ENCODE measurements at places on chromosomes 4 and X.

- no peak for DNase-seq
These were observed 69.8 kb downstream of the GPR101 start for GRCh38 chrX:136963973-136964372.

DNA sequence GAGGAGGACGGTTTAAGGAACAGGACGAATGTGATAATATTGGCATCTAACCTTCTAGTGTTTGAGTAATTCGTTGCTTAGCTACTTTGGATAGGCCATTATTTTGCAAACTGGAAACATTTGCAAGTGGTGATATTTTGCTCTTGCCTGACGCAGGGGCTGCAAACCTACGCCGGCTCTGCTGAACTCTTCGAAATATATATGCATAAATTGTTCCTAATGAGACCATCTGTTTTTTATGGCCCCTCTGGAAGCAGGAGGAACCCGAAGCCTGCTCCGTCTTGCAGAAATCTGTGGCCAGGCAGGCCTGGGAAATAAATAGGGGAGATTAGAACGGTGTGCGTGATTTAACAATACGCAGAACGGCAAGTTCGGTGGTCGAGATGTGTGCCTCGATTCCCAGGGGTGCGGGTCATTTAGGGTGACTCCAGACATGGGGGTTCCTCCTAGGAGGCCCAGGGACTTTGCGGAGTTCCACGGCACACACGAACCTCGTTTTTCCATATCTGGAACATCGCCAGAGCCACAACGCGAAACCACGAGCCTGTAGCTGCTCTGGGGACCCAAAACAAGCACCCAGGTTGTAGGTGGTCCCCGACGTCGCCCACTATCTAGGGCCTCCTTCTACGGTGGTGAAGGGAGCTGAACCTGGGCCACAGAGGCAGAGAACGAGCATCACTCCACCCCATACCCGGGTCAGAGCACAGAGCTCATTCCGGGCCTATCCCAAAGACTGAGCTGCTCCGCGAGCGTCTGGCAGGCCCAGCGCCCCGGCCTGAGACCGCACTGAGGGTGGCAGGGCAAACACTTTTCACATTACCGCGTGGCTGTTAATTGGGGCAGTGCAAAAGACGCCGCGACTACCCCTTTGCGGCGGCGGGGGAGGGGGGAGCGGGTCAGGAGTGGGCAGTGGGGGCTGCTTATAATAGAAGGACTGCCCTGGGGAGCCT lies 89.7 kb downstream of the BCOR start:
- DNase-seq, result no peak

- DNase-seq, result no peak
These were observed 1568.9 kb upstream of the PABPC4L start for GRCh38 chr4:135770505-135770904.

- DNase-seq, result no peak
These were observed 823.2 kb downstream of the CCSER1 start for GRCh38 chr4:90950385-90950841.

GRCh38 chr4:74570095-74570494 lies 125.2 kb downstream of the AREG start:
- no peak for DNase-seq

DNA sequence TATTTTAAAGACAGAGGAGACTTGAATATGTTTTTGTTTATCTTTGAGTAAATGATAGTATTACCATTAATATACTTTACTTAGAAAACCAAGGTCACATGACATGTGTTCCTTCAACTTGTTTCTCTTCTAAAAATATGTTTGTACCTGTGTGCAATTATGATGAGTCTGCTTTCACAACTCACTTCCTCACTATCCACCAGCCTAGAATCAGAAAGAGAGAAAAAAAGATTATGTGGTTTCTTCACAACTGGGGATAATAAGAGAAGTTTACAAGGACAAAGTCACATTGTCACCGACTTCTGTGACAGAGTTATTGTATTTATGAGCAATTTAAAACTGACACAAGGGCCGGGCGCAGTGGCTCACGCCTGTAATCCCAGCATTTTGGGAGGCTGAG lies 1112.1 kb downstream of the RPA4 start:
- DNase-seq, result no peak

- no peak for DNase-seq
These were observed 136.2 kb upstream of the MED14 start for GRCh38 chrX:40871385-40872082.

DNA sequence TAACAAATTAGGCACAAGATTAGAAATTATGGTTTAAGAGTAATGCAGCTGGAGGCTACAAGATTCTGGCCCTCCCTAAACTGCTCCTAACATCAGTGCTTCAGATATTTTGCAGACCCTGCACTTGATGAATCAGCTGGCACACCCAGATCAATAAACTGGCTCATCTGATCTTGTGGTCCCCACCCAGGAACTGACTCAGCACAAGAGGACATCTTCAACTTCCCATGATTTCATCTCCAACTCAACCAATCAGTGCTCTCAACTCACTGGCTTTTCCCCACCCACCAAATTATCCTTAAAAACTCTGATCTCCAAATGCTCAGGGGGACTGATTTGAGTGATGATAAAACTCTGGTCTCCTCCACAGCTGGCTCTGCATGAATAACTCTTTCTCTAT lies 21.7 kb upstream of the TMEM33 start:
- DNase-seq, result no peak

DNA sequence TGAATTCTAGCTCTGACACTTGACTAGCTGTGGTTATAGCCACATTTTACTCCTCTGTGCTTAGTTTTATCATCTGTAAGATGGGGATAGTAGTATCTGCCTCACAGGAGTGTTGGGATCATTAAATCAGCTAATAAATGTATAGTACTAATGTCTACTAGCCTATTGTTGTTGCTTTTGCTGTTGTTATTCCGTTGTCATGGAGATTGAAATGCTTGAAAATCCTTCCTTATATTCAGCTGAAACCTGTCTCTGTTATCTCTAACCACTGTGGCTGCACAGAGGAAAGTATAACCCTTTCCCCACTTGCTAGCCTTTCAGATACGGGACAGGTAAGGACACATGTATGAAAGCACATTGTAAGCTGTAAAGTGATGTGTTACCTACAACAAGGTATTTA lies 33.9 kb downstream of the CLCN5 start:
- DNase-seq, result no peak

GRCh38 chrX:13094828-13095341 lies 50.5 kb upstream of the FAM9C start:
- DNase-seq, result peak; percentile 94

GRCh38 chrX:22325096-22325495 lies 52.4 kb downstream of the CBLL2 start:
- DNase-seq, result peak; percentile 42

DNA sequence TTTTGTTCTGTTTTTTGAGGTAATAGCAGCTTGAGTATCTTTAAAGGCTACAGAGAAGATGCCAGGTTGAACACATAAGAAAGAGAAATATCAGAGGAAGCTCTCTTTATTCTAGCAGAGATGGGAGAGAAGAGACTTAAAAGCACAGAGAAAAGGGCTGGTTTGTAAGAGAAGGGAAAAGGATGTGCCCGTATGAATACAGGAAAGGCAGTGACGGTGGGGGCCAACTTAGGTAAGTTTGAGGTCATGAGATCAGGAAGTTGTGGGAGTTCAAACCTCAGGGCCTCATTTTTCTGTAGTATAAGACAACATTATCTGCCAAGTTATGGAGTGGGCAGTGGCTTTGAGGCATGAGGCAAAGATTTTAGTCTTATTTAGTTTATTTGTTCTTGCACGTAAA lies 121.3 kb upstream of the S100G start:
- no peak for DNase-seq

- DNase-seq, result peak; percentile 55
These were observed 57.6 kb upstream of the FAT1 start for GRCh38 chr4:186781032-186781917.

- no peak for DNase-seq
These were observed 229.6 kb downstream of the FBXO8 start for GRCh38 chr4:174053895-174054294.

GRCh38 chr4:187378441-187378840 lies 617.1 kb upstream of the ZFP42 start:
- DNase-seq, result no peak

DNA sequence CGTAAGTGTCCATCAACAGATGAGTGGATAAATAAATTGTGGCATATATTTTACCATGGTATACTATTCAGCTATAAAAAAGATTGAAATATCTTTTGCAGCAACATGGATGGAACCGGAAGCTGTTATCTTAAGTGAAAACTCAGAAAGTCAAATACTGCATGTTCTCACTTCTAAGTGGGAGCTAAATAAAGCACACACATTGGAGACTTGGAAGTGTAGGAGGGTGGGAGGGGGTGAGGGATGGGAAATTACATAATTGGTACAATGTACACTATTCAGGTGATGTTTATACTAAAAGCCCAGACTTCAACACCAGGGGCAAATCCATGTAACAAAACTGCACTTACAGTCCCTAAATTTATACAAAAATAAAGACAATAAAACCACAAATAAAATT lies 72.6 kb upstream of the SPRY1 start:
- no peak for DNase-seq

- DNase-seq, result no peak
These were observed 208.7 kb upstream of the KLF3 start for GRCh38 chr4:38455092-38455862.

GRCh38 chr4:78357122-78357521 lies 194.4 kb upstream of the ANXA3 start:
- DNase-seq, result no peak

GRCh38 chr4:145781351-145781750 lies 101.4 kb downstream of the C4orf51 start:
- no peak for DNase-seq

- DNase-seq, result peak; percentile 86
These were observed at the start of gene PRSS12 for GRCh38 chr4:118352843-118353533. Gene PRSS12, minus strand, starts transcription at chr4:118353003. Its CDS starts 283 bp downstream, at chr4:118352720.

DNA sequence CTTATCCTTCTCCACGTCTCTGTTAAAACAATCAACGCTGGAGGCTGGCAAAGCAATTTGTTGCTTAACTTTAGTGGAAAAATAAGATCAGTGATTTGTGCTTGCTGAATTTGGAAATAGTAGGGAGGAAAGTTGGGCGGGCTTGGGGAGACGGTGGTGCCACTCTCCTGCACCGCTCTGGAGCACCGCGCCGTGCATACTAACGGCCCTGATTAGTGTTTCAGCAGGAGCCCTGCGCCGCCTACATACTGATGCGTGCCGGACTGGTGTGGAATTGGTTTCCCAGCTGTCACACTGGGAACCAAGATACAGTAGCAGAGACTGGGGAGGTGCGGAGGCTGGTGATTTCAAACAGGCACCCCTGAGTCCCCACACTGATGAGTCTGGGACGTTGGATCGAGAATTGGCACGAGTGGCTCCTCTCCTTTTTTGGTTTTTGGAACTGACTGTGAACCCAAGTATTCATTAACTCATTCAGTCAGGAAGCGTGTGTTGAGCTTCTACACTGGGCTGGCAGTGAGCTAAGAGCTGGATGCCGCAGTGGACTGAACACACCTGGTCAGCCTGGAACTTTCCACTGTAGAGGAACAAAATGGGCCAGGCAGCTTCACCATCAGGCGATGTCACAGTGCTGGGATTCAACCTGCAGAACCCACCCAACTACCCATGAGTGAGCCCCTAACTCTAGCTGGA lies 29.0 kb upstream of the PSAPL1 start:
- no peak for DNase-seq

- peak; percentile 72 for DNase-seq
These were observed 2.1 kb downstream of the C4orf54 start for GRCh38 chr4:99655308-99656081.

DNA sequence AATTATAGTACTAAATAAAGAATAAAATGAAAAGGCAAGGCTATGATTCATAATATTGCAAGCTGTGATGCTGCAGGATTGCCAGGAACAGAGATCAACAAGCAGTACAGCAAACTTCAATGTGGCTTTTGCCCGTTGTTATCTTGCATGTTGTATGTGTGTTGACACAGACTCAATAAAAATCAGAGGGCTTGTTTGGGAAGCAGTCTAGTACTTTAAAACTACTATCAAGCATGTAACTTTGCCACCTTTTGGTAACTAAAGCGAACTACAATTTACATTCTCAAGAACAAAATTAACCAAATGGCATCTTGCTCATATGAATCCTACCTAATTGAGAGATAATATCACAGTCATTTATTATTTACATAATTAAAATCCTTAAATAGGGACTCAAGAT lies 79.8 kb upstream of the GPM6A start:
- peak; percentile 9 for DNase-seq

DNA sequence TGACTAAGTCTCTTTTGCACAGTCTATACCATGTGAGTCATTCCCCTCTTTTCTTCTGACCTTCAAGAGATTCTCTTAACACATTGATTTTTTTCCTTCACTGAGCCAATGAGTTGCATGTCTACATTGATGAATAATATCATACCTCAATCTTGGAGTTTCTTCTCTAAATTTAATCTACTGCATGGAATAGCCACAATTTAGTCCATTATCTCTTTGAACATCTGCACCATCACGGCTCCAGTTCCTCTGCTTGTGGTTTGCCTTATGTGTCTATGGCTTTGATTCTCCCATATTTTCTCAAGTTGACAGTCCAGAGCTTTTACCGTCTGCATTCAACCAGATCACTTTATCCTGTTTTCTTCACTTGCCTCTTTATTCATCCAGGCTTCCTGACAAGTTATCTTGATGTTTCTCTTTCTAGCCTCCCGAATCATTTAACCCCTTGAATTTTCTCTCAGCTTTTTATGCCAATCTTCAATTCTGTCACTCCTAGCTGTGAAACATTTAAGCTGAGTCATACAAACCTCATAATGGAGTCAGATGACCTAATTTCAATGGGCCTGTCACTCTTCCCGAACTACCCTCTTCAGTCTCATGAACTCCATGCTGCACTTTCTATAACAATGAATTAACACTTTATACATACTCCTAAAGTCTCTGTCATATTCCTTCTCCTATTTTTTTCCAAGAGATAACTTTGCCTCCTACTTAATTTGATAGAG lies 222.3 kb downstream of the CPE start:
- no peak for DNase-seq

DNA sequence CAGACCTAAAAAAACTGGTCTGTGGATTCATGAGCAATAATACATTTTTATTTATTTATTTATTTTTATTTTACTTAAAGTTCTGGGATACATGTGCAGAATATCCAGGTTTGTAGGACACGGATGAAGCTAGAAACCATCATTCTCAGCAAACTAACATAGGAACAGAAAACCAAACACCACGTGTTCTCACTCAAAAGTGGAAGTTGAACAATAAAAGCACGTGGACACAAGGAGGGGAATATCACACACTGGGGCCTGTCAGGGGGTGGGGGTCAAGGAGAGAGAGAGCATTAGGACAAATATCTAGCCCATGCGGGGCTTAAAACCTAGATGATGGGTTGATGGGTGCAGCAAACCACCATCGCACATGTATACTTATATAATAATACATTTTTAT lies 705.9 kb downstream of the RAB28 start:
- DNase-seq, result no peak

DNA sequence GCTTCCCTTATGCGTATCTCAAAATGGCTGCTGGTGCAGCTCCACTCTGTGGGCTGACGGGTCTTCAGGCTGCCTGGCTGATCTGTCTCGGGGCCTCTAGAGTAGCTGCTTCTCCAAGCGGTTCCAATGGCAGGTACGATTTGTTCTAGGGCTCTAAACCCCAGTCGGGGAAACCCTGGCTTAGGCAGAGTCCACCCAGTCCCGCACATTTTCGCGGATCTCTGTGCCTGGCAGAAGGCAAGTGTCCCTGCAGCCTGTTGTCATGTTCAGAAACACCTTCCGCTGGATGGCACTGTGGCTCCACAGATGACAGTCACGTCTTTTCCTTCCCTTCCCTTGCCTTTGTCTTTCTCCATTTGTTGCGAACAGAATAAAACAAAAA lies 54.4 kb downstream of the NBDY start:
- no peak for DNase-seq

GRCh38 chrX:38326086-38326485 lies 1.2 kb downstream of the RPGR start:
- no peak for DNase-seq
